Breast epithelium (tissue), 4 donors: ENCODE measurements at places on chromosomes 2 and 18. TPM values are rescaled to one million over a fixed set of nuclear protein-coding genes. Genes with fewer than 3 reads are reported as not detected.

Gene POLR1A
- 19.4 TPM for total RNA-seq

Gene CROCC2
- total RNA-seq: not detected

DNA sequence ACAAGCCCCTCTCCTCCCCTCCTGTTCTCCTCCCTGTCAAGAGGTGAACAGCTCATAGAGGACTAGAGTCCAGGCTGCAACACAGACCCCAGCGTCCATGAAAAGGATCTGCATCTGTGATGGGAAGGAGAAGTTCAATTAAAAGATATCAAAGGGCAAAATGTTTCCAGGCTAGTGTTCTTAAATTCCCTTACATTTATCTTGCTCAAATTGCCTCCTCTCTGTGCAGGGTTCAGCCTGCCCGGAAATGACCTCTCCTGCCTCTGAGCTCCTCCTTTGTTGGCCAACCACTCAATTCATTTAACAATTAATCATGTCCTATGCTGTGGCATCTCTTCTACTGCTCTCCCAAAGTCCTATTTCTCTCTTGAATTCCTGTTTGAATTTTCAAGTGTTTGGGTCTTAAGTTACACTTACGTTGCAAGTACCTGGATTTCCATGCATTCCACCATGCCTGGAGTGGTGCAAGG, 105.3 kb downstream of the TSN start:
- no peak for DNase-seq

- no peak for DNase-seq
Observed at GRCh38 chr2:45836740-45837139, 185.3 kb downstream of the PRKCE start.

- DNase-seq: no peak
Observed at GRCh38 chr2:73238976-73239375, 4.9 kb downstream of the CCT7 start.

Gene ELOA2
- not detected for total RNA-seq

DNA sequence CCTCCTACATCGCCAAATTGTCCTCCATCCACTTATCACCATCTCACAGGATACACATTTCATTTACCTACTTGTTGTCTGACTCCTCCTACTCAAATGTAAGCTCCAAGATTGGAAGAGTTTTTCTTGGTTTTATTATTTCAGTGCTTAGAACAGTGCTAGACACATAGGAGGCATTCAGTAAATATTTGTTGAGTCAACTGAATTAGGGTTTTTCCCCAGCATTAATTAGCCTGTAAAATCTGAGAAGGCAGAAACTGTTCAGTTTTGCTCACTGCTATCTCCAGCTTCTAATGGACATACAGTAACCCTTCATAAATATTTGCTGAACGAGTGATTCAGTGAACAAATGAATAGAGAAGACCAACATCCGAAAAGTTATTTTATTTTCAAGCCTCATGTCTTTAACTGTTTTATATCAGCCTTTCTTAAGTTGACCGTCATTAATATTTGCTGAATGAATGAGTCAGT, 800 bp downstream of the TTC21B start:
- no peak for DNase-seq

Gene LRP1B
- 29.8 TPM for total RNA-seq

DNA sequence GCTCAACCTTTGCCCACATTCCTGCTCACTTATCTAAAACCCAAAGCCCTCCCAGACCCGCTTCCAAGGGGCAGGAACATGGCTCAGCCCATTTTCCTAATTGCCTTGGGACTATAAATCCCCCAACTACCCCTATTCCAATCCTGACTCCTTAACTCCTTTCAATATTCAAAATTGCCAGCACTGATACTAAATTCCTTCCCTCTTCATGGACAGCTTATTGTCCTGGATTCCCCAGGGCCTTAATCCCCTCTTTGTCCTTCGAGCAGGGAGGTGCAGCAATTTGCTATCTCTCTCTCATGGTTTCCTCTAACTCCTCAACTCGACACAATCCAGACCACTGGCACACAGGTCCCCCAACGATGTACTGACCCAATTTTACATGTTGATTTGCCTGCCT, 99.1 kb downstream of the SLC25A12 start:
- DNase-seq: no peak

DNA sequence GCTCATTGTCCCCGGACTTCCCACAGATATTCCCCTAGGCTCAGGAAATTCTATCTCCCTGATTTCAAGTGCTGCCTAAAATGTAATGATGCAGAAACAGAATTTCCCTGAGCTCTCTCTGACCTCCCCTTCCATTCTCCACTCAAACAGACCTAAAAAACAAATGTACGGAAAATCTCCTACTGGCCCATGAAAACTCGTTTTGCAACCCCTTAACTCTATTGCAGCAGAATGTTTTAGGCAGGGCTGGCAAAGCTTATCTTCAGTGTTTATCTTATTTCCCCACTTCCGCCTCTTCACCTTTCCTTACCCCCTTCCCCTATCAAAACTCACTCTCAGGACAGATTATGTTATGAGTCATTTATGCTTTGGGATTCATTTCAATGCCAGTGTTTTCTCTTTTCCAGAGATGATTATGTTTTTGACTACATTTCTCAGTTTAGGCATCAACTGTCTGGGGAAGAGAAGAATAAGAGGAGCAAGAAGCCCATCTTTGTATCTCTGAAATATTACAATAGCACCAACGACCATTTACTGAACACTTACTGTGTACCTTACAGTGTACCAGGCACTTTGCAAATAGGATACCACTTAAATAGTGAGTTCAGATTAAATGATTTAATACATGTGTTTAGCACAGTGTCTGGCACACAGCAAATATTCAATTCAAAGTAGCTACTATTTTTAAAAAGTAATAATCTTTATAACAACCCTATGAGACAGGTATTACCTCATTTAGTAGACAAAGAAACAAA, 53.9 kb upstream of the STPG4 start:
- DNase-seq: no peak

- no peak for DNase-seq
Observed at GRCh38 chr2:193276988-193277387, 1082.3 kb upstream of the TMEFF2 start.

Gene DYNC1I2
- total RNA-seq: 125 TPM

GRCh38 chr2:85801871-85802270, 48.1 kb downstream of the ATOH8 start:
- DNase-seq: no peak

DNA sequence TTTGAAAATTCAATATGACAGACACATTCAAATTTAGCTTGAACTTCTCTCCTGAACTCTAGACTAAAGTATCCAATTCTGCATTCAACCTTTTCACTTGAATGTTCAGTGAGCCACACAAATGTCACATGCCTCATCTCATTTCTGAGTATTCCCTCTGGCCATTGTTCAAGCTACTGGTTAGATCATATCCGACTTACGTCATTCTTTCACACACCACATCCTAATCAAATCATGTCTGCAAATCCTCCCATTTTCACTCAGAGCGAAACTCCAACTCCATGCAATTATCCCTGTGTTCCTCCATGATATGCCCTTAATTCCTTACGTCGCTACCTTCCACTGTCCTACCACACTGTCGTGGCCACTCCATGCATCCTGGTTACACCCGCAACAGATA, 425.1 kb downstream of the CBLN2 start:
- no peak for DNase-seq

GRCh38 chr2:146621656-146622055, 1223.2 kb upstream of the ACVR2A start:
- no peak for DNase-seq

GRCh38 chr2:191581003-191581402, 96.9 kb upstream of the NABP1 start:
- no peak for DNase-seq

Gene PTH2R
- 0.64 TPM for total RNA-seq

Gene CFAP65
- not detected for total RNA-seq

Gene KCNE4
- total RNA-seq: 5.0 TPM

DNA sequence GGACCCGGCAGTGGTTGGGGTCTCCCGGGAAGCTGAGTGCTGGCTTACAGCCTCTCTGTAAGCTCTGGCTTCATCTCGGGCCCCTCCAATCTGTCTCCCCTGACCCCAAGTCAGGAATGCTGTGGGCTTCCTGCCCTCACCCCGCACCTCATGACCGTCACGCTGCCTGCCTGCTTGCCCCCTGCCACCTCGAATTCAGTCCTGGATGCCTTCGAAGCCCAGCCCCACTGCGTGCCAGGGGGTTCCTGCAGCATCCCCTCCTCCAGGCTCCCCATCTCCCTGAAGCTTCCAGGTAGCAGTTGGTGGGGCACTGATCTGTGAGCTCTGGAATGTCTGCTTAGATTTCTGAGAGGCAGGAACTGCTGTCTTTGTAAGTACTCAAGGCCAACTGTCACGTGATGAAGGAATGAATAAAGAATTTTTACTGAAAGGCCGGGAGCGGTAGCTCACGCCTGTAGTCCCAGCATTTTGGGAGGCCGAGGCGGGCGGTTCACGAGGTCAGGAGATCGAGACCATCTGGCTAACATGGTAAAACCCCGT, 6.5 kb downstream of the CLHC1 start:
- DNase-seq: no peak

Gene DOK6
- 1.3 TPM for total RNA-seq

Gene CCDC150
- 3.8 TPM for total RNA-seq

- peak; percentile 37 for DNase-seq
Observed at GRCh38 chr2:44748-45341, 1.5 kb downstream of the FAM110C start.

- DNase-seq: no peak
Observed at GRCh38 chr2:176071330-176072291, 12.2 kb downstream of the EVX2 start.

- no peak for DNase-seq
Observed at GRCh38 chr18:57748770-57749603, 54.1 kb downstream of the ATP8B1 start.

Gene REG3G
- not detected for total RNA-seq

DNA sequence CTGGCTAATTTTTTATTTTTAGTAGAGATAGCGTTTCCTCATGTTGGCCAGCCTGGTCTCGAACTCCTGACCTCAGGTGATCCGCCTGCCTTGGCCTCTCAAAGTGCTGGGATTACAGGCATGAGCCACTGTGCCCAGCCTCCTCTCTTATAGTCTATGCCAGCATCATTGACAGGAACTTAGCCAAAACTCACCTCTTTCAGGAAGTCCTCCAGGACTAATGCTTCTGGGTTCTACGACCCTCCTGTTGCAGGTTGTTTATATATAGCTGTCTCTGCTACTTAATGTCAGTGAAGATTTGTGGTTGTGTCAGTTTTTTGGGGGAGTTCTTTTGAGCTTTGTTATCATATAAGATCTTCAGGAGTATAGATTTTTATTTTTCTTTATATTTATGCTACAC, 112.1 kb upstream of the CDC42EP3 start:
- DNase-seq: no peak

DNA sequence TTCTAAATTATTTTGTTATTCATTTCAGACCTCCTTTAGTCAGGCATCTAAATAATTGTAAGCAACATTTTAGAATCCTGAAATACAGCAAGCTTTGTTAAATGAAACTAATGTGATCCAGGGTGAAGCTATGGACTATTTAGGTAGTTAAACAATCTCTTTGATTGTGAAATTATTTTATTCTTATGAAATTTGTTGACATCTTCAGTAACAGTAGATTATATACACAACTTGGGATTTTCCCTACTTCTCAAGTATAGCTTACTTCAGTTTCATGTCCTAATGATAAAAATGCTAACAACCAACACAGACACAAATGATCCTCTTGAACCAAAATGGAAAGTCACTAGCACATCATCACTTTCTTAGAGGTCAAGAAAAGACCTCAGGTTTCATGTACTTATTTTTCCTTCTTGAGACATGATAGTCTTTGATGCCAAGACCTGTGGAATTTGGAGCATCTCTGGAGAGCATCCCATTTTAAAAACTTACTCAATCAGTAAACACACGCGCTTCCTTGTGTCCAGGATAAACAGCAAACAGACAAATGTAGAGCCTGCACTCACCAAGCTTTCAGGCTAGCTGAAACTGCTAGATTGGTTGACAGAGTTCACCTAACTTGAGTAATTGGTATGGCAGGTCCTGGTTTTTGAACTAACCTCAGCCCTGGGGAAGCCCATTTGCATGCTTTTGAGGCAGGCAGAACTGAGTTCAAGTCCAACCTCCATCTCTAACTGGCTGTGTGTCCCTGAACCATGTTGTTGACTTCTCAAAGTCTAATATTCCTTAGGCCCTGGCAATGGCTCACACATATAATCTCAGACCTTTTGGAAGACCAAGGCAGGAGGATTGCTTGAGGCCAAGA, 47.8 kb downstream of the KCTD18 start:
- DNase-seq: no peak

GRCh38 chr18:56333839-56334238, 304.6 kb downstream of the TXNL1 start:
- no peak for DNase-seq

DNA sequence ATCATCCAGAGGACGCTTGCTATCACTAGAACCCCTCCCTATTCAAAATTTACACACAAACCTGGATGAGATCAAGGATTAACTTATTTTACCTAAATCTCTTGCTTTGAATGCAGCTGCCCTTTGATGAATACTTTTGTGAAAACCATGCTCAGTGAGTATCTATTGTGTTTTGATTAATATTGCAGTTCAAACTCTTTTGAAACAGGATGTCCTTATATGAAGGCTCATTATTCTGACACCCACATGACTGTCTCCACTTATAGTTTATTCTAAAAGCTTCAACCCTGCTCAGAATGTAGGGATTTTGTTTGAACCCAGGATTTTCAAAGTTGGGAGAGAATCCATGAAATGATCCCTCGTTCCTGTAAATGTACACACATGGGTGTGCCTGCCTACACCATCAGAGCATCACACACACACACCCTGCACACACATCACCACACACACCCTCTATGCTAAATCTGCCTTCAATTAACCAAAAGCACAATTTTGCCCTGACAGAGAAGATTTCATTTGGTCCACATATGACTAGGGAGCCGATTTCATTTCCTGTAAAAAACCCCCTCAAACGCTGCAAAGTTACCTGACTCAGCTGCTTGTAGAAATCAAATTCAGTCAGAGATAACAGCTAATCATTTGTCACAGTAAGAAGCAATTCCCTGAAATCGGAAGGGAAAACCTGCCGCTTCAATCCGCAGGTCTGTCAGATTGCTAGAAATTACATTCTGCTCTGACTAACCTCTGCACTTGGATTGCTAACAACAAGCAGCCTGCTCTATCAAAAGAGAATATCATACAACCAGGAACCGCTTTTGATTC, 65.2 kb downstream of the ZEB2 start:
- DNase-seq: no peak

GRCh38 chr2:104004821-104005220, 849.1 kb upstream of the POU3F3 start:
- no peak for DNase-seq

DNA sequence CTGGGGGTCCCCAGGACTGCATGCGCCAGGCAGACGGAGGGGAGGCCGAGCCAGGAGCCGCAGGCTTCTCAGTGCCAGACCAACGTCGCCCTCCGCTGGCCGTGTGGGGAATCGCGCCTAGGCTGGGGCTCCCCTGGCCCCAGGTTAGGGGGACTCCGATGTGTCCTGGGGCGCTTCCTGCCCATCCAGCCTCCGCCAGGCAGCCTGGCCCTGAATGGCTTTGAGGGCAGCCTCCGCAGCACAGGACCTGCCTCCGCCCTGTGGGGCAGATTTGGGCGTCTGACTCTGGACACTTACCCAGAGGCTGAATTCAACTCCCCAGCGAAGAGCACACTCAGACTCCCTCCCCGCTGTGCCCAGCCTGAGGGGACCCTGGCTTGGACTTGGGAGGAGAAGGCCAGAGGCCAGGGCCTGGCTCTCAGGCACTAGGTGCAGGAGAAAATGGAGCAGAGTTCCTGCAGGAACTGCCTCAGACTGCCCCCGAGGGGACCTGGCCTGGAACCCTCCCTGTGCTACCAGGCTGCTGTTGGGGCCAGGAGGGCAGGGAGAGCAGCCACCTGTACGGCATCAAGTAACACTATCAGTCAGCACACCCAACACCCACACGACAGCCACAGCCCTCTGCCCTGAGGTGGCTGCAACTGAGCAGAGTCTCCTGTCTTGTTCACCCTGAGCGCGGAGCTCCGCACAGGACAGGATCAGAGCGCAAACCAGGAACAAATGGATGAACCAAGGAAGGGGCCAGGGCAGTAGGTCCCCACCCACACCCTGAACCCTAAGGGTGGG, 597 bp upstream of the TEKT4 start:
- no peak for DNase-seq
